ENCODE measurements at places on chromosomes 12 and 14.
A peak's percentile ranks its signal among the peaks of the same experiment; 100 is the strongest.

GRCh38 chr14:104041430-104042104 lies 43.9 kb upstream of the ASPG start:
- DNase-seq = no peak

GRCh38 chr14:22047115-22047514 lies 373.5 kb upstream of the OR4E1 start:
- peak; percentile 65 for DNase-seq

DNA sequence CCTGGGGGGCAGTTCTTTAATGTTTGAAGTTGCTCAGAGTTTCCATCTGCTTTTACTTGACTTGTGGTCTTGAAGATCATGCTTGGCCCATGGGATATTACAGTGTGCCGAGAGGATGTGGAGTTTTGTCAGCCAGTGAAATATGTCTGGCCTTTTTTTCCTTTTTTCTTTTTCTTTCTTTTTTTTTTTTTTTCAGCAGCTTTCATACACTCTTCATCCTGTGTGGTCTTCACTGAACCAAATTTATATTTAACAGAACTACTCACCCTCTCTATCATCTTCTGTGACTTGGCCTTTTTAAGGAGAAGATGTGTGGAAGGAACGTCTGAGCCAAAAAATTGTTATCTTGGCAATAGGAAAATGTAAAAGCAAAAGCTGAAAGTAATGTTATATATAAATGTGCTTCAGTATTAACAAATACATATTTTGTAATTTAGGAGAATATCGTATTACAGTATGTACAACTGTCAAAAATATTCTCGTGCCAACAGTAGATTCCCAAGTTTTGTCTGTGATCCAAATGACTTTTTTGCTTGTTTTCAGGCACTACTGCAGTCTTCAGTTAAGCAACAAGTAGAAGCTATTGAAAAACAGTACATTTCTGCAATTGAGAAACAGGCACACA lies 200.6 kb downstream of the CCDC91 start:
- no peak for DNase-seq

DNA sequence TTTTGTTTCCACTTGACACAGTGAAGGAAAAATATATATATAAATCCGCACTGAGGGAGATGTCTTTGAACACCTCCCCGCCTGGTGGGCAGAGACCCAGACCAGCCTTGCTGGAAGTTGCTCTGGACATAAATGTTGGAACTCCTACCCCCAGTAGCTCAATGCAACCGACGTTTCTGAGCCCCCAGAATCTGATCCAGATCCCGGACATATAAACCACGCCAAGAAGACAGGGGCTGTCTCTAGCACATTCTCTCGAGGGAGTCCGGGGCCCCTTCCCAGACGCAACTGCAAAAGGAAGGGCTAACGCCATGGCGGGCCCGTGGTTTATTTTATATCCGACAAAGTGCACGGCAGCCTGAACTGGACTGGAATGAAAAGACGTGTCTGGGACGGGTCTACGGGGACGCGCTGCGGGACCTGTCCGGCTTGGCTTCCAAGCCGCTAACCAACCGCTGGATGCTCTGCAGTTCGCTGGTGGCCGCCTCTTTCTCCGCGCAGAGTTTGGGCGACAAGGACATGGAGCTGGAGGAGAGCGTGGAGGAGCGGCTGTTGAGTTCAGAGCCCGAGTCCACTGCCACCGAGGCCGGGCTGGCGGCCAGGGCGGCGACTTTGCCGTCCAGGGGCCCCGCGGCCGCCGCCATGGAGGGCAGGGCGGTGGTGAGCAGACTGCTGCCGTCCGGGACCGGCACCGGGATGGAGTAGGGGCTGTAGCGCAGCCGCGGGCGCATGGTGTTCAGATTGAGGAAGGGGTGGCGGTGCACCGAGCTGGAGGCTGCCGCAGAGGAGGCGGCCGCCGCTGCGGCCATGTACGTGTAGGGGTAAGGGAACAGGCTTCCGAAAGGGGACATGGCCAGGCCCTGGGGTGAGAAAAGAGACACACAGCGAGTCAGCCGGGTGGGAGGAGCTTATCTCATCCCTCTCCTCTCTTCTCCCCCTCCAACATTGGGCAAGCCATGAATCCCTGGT lies 12.2 kb downstream of the TBX3 start:
- no peak for DNase-seq

DNA sequence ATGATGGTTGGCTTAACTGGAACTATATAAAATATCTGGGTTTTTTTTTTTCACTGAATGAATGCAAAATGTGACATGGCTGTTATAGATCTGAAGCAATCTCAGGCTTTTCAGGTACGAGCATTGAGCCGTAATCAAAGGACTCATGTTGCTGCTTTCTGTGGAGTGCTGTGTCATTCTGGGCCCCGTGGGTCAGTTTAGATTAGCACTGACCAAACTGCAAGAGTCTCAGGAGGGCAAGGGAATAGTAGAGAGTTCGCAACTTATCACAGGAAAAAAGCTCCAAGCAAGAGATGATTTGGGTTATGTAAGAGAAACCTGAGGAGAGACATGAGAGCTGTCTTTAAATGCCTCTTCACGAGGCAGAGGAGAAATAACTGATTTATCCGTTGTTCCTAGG lies 59.1 kb downstream of the UBR7 start:
- DNase-seq = no peak

- no peak for DNase-seq
Measured at GRCh38 chr14:63523735-63524426, 19.3 kb downstream of the PPP2R5E start.

- DNase-seq = no peak
Measured at GRCh38 chr14:102915292-102916110, 7.0 kb upstream of the AMN start.
